K562 (cell line): ENCODE measurements at places on chromosomes 2 and 18.

- no peak for DNase-seq
Observed at GRCh38 chr2:25320077-25320476, 21.6 kb downstream of the DNMT3A start.

GRCh38 chr2:39188960-39189494, 54.7 kb downstream of the CDKL4 start:
- DNase-seq = no peak

DNA sequence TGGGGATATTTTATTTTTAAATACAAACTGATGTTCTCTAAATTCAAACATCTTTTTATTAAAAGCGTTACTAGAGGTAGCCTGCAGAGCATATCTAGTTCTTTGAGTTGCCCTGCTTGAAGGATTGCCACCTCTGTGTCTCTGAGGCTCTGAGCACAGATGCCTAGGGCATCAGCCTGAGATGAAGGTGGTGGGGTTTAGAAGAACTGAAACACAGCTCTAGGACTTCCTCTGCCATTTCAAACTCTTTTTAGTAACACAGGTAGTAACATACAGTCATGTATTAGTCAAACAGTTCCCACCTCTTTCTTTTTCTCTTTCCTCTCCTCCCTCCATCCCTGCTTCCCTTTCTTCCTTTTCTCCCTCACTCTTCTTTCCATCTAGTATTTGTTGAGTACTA, 57.6 kb downstream of the TTC21B start:
- DNase-seq = no peak

- DNase-seq = no peak
Observed at GRCh38 chr2:150122871-150123613, 364.4 kb downstream of the RND3 start.

DNA sequence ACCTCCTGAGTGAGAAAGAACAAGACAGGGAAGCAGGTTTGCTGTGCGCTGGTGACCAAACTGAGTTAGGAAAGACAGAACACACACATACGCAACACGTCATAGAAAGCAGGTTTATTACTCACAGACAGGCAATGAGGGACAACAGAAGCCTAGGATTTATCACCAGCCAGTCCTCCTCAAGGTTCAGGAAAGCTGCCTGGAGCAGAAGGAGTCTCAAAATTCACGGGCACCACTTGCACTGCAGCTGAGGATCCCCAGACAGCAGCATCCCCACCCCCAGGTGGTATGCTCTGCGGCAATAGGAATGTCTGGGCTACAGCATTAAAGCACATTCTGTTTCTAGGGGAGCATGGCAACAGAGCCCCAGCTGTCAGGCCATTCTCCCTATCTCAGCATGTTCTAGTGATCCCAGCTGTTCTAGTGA, 284.4 kb upstream of the RGPD4 start:
- no peak for DNase-seq

GRCh38 chr2:20453087-20453486, 6.2 kb downstream of the RHOB start:
- DNase-seq = no peak

GRCh38 chr2:56754627-56755026, 570.8 kb downstream of the CCDC85A start:
- DNase-seq = no peak

- no peak for DNase-seq
Observed at GRCh38 chr2:96773922-96774321, 13.2 kb downstream of the CNNM4 start.

DNA sequence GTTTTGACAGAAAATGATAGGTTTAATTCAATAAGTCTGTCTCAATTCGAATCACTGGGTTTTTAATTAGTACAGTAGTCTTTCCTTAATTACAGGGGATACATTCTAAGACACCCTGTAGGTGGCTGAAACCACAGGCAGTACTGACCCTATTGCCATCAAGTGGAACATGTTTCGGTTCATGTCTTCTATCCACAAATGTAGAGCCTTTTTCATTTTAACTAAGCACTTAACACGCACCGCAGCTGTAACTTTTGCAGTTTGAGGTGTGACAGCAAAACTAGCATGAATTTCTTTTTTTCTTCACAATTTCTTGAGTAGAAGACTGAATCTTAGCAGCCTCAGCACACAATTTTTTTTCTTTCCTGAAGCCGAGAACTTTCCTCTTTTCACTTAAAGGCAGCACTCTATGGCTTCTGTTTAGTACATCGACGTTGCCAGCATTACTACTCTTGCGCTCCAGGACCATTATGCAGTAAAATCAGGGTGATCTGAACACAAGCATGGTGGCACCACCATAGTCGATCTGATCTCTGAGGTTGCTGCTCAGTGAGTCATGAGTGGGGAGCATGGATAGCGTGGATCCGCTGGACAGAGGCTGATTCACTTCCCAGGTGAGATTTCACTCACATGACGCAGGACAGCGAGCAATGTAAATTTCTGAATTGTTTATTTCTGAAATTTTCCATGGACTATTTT, 805.1 kb downstream of the RNF144A start:
- no peak for DNase-seq

- DNase-seq = no peak
Observed at GRCh38 chr2:221480163-221480562, 91.9 kb downstream of the EPHA4 start.

- no peak for DNase-seq
Observed at GRCh38 chr2:217622205-217623060, 380.4 kb downstream of the TNS1 start.

DNA sequence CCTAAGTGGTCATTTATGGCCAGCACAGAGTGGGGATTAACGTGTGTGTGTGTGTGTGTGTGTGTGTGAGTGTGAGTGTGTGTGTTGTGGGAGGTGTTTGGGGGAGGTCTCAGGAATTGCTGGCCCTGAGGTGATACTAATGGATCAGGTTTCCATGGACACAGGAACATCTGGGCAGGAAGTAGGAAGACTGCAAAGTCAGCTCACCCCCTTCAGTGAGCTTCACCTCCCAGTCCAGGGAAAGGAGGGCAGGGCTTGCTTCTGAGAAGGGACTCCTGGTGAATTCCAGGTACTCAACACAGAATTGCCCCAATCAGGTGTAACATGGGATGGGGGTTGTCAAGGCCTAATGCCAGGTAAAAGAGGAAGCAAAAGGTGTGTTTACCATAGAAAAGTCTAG, 30.3 kb upstream of the IL1R1 start:
- DNase-seq = peak; percentile 38

- DNase-seq = peak; percentile 2
Observed at GRCh38 chr2:59932341-59932740, 621.1 kb downstream of the BCL11A start.

- peak; percentile 25 for DNase-seq
Observed at GRCh38 chr2:190216829-190217228, 102.8 kb downstream of the HIBCH start.

GRCh38 chr2:240589375-240589774, 2.8 kb downstream of the CAPN10 start:
- DNase-seq = no peak

GRCh38 chr2:150027164-150027563, 439.6 kb upstream of the MMADHC start:
- DNase-seq = no peak

GRCh38 chr2:99772591-99773331, 282.9 kb upstream of the REV1 start:
- no peak for DNase-seq

GRCh38 chr2:78162202-78162601, 640.0 kb upstream of the LRRTM4 start:
- no peak for DNase-seq

DNA sequence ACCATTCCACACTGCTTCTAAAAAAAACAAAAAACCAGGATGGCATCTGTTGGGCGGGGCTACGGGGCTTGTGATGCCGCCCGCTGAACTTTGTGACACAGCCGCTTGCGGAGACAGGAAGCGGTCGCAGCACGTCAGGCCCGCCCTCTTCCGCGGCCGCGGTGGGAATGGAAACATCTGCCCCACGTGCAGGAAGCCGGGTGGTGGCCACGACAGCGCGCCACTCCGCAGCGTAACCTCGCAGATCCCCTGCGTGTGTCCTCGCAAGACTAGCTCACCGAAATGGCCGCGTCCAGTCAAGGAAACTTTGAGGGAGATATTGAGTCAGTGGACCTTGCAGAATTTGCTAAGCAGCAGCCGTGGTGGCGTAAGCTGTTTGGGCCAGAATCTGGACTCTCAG, 168.5 kb downstream of the SUCLG1 start:
- DNase-seq = peak; percentile 27

GRCh38 chr2:37449761-37450296, 105.4 kb downstream of the QPCT start:
- no peak for DNase-seq

GRCh38 chr18:27130065-27130630, 55.0 kb downstream of the CHST9 start:
- DNase-seq = no peak

DNA sequence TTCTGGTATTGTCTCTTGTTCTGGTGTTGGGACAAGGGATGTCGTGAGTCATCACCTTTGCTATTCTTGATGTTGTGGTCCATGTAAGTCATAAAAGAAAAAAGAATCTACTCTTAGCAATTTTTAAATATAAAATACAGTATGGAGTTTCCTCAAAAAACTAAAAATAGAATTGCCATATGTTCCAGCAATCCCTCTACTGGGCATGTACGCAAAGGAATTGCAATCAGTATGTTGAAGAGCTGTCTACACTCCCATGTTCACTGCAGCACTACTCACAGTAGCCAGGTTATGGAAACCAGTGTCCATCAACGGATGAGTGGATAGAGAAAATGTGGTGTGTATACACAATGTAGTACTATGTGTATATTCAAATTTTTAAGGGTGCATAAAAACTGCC, 10.9 kb upstream of the GNAL start:
- DNase-seq = no peak

- DNase-seq = no peak
Observed at GRCh38 chr2:17583166-17583565, 42.7 kb downstream of the VSNL1 start.

GRCh38 chr2:28810384-28811285, at the start of gene SPDYA:
SPDYA (plus strand) TSS chr2:28810834; CDS start chr2:28816015, 5,181 bp downstream.
- DNase-seq = no peak

- no peak for DNase-seq
Observed at GRCh38 chr2:45026924-45027450, 17.7 kb upstream of the SIX2 start.

DNA sequence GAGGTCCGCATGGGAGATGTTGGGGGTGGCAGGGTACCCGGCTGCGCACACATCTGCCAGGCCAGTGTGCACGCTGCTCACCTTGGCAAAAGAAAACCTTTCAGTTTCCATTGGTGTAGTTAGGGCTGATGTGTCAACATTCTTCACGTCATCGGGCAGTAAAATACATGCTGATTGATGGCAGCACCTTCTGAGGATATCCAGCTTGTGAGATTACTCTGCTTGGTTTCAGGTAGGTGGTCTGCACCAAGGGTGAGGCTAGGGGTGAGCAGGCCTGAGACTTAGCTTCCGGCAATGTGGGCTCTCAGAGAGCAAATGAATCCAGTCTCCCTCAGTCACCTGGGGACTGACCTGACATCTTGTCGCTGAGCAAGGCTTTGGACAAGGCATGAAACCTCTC, 19.3 kb upstream of the ACKR3 start:
- DNase-seq = no peak

- DNase-seq = no peak
Observed at GRCh38 chr2:68167186-68167585, 9.5 kb downstream of the PNO1 start.
